T-helper 1 cell (primary cell): ENCODE measurements at places on chromosomes 7 and 10.

- no peak for DNase-seq
Observed at GRCh38 chr10:89677341-89677740, 24.0 kb upstream of the KIF20B start.

DNA sequence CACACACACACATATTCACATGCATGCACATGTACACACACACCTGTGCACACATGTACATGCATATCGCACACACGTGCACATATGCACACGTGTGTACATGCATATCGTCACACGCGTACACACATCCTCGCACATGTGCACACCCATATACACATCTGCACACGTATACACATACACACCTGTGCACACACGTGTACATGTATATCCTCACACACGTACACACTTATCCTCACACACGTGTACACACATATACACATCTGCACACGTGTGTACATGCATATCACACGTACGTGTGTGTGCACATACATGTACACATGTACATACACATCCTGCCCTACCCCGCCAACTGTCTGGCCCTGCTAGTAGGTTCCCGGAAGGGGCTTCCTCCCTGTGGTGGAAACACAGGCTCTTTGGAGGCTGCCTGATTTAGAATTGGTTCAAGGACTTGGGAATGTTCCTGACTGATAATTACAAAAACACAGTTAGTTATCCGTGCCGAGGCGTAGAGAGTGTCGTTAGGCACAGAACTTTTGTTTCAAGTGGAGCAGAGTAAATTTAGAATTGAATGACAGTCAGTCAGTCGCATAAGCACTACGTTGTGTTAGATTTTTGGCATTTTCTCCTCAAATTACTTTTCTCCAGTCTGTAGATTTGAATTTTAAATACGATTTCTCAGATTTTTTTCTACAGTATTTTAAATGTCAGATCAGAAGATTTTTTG, 18.5 kb upstream of the PRKAR1B start:
- DNase-seq = no peak

- no peak for DNase-seq
Observed at GRCh38 chr7:157394246-157395191, 57.7 kb downstream of the DNAJB6 start.

GRCh38 chr7:151754142-151754590, 122.7 kb downstream of the PRKAG2 start:
- no peak for DNase-seq

- no peak for DNase-seq
Observed at GRCh38 chr10:125260260-125260659, 99.9 kb upstream of the CTBP2 start.

DNA sequence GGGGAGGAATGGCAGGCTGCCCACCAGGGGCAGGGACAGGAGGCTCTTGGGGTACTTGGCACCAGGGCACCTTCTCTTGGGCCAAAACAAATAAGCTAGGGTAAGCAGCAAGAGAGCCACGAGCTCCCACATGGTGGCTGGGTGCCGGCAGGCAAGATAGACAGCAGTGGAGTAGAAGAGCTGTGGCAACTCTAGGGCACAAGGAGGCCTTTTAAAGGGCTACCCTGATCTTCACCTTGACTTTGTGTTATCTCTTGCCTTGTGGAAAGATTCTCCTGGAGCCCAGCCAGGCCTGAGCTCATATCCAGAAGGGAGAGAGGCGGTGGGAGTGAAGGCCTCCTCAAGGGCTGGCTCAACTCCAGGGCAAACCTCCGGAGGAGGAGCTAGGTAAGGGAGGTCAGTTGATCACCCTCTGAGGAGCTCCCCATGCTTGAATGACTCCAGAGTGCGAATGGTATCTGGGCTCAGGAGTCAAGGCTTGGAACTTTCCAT, at the start of gene CYP17A1:
TSS of gene CYP17A1 (minus strand) at position 184 of the 492 bp plus-strand sequence. CDS start at position 132, 52 bp downstream.
- no peak for DNase-seq

- DNase-seq = no peak
Observed at GRCh38 chr7:36796850-36797536, 72.7 kb upstream of the AOAH start.
